ENCODE measurements at places on chromosomes 3 and 15.

DNA sequence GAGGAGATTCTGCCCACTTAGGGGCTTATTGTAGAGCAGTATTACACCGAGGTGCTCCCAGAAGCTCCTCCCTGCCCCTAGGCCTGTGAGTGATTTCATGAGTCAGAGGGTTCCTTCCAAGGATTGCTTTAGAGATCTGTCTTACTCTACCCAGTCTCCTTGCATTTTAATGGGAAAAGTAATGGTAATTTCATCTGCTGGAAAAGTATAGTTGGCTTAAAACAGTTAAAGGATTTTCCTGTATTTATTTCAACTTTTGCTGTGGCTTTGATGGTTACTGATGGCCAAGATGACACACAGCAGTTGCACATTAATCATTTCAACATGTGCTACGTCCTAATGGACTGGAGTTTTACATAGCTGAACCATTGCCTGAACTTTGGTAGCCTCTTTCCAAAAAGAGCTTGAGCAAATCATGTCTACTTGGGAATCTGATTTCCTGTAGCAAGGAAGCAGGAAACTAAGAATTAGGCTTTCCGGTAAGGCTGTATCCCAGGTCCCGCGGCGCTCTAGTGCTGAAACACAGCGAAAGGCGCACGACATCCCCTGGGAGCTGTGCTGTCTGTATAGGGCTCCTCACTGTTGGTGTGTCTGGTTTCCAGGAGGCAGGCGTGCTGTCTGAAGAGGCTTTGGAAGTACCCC lies 9.2 kb upstream of the PGPEP1L start:
- no peak for DNase-seq

- DNase-seq, result no peak
Measured at GRCh38 chr3:113873814-113874526, 35.4 kb downstream of the GRAMD1C start.

GRCh38 chr15:62240121-62241096 lies 75.3 kb upstream of the C2CD4B start:
- no peak for DNase-seq

DNA sequence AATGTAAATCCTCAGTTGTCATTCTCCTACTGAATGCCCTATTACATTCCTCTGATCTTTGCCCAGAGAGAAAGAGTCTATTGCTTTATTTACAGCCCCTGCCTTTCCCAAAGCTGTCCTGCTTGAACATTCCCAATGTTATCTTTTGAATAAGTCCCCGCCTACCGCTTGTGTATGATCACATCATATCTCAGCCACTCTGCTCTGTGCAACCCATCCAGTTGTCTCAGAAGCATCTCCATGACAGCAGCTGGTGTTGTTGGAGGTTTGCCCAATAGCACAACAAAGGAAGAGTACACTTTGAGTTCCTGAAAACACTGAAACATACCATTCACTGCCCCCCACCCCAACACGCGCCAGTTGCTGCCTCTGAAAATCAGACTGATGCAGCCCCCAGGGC lies 22.0 kb upstream of the FAM3D start:
- no peak for DNase-seq

- DNase-seq, result no peak
Measured at GRCh38 chr3:189353988-189354889, 182.5 kb downstream of the TPRG1 start.

DNA sequence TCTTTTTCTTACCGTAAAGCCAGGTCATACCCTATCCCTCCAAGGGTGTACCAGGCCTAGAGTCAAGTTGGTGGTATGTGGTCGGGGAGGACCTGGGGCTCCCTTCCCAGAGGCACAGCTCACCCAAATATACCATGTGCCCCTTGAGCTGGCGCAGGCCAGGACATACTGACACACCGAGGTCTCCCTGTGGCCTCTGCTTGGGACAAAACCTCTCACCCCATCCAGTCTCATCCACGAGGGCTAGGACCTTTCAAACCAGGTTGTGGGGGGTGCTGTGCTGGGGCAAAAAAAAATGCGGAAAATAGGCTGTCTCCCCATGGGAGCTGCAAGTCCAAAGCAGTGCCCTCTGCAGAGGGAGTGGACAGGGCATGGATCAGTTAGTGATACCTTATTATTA lies 22.8 kb downstream of the PTH1R start:
- no peak for DNase-seq

DNA sequence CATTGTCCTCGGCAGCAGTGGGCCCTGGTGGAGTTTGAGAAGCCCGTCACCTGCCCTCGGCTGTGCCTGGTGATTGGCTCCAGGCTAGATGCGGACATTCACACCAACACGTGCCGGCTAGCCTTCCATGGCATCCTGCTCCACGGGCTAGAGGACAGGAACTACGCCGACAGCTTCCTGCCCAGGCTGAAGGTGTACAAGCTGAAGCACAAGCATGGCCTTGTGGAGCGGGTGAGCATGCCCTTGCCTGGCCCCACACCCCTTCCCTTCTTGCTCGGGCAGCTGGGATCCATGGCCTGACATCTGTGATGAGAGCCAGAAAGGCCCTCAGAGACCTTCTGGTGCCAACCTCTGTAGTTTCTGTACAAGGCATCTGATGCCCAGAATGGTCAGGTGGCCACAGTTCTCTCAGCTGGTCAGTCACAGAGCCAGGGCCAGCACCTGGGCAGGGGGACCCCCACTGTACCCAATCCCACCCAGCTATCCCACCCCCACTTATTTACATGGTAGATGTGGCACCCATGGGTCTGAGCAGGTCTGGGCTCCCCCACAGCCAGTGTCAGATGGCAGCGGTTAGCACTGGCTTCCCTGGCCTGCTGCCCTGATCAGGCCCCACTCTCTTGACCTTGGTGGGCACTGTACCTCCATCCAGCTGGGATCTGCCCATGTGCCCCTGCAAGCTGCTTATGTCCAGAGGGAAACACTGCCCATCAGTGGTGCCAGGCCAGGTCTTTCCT lies 124.9 kb downstream of the DNAJB8 start:
- DNase-seq, result no peak

DNA sequence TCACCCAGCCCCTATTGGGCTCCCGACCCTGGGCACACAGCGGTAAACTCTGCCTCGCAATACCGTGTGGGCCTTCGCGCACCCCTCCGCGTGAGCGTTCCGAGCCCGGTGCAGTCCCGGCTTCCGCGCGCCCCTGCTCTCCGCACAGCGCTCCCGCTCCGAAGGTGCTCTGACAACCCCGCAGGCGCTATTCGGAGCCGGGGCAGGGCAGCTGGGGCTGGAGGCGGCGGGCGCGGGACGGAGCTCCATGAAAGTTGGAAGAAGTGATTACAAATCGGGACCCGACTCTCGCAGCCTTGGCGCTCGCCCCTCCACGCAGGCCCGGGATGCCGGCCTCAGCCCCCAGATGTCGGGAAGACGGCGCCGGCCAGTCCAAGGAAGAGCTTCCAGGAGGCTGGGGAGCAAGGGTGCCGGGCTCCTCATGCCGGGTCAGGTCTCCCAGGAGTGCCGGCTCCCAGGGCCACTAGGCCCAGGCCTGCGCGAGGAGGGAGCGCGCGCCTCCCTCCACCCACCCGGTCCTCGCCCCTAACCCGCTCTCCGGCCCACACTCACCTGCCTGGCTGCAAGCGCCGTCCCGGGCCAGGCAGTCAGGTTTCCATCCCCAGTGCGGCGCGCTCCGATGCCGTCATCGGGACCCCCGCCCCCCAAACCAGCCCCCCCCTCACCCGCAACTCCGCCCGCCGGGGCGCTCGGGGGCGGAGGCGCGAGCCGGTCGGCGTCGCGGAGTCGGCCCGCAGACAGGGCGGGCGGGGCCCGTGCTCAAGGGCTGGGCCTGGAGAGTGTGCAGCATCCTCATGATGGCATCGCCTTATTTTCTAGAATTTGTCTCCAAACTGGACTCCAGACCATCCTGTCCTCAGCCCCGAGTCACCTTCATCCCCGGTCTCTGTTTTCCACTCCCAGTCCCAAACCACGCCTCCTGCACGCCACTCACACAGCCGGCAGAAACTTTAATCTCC lies at the start of gene KIF7:
KIF7 (minus strand) TSS at position 621 of the 959 bp plus-strand sequence. CDS start 2,537 bp downstream, outside the sequence.
- DNase-seq, result no peak

- no peak for DNase-seq
Measured at GRCh38 chr15:51909584-51909983, 62.0 kb downstream of the LEO1 start.

DNA sequence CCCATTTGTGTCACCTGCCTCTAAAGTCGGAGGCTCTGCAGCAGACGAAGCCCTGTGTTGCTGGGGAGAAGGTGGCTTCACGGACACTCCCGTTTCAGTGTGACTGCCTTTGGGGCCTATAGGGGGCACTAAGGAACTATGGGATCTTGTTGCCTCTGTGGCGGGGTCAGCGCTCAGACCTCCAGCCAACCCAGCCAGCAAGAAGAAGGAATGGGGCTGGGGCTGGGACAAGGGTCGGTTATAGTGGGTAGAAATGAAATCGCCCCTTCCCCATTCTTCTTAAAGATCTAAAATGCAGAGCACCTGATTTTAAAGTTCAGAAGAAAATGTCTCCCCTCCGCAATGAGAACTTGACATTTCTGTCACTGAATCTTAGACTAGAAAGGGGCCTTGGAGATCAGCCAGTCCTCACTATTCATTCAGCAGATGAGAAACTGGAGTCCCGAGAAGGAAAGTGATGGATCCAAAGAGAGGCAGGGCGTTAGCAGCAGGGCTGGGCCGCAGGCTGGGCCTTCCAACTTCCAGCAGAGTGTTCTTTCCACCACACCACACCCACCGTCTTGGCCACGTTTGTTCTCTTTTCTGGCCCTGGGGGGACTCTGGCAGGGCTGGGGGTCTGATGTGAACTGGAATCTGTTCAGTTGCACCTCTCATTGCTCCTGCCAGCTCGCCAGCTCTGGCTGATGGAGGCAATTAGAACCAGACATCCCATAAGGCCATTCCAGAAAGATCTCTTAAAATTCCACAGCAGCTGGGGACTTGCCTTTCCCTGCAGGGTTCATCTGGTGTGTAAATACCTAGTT lies 195.4 kb downstream of the OPA1 start:
- DNase-seq, result no peak

DNA sequence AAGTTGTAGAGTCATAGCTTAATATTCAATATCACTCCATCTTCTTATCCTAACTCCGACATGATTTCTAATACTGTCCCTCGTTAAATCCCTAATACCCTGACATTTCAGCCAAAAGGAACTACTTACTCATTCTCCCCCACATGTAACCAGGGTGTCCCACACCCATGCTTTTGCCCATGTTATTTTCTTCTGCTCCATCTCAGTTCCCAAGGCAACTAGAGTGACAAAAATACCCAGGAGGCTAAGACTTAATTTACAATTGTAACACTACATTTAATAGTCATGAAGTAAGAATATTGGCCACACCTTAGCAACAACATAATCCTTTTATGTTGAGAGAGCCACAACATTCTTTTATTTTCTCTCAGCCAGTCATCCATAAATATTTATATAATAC lies 248.5 kb upstream of the TGFBR2 start:
- no peak for DNase-seq

DNA sequence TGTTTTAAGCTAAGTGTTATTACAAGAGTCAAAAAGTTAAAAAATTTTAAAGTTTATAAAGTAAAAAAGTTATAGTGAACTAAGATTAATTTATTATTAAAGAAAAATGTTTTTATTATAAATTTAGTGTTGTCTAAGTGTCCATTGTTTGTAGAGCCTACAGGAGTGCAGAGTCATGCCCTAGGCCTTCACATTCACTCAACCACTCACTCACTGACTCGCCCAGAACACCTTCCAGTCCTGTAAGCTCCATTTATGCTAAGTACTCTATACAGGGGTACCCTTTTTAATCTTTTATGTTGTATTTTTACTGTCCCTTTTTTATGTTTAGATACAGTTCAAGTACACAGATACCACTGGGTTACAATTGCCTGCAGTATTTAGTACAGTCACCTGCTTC lies 37.2 kb downstream of the EEFSEC start:
- no peak for DNase-seq

GRCh38 chr15:57923750-57924149 lies 141.8 kb downstream of the ALDH1A2 start:
- no peak for DNase-seq

DNA sequence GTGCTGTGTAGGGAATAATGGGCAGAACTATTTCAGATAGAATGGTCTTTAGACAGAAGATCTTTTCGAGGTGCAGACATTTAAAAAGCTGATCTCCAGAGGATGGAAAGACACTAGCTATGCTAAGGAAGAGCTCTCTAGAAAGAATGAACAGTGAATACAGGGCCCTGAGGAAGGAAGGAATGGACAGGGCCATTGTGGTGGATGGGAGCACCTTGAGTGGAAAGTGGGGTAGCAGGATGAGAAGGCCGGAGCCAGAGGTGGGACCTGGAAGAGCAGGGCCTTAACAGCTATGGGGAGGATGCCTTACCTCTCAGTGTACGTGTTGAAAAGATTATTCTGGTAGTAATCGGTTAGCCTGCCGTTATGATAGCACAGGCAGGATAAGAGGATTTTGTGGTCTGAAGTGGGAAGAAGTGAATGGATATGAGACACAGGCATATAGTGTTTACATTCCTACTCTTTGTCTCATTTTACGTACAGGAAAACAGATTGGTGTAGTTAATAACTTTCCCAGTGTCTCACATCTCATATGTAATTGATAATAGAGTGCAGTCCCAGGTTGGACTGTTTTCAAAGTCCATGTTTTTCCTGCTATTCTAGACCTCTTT lies 172.4 kb downstream of the KLHL25 start:
- DNase-seq, result no peak

- DNase-seq, result peak; percentile 54
Measured at GRCh38 chr15:71743861-71744382, 66.4 kb upstream of the NR2E3 start.

DNA sequence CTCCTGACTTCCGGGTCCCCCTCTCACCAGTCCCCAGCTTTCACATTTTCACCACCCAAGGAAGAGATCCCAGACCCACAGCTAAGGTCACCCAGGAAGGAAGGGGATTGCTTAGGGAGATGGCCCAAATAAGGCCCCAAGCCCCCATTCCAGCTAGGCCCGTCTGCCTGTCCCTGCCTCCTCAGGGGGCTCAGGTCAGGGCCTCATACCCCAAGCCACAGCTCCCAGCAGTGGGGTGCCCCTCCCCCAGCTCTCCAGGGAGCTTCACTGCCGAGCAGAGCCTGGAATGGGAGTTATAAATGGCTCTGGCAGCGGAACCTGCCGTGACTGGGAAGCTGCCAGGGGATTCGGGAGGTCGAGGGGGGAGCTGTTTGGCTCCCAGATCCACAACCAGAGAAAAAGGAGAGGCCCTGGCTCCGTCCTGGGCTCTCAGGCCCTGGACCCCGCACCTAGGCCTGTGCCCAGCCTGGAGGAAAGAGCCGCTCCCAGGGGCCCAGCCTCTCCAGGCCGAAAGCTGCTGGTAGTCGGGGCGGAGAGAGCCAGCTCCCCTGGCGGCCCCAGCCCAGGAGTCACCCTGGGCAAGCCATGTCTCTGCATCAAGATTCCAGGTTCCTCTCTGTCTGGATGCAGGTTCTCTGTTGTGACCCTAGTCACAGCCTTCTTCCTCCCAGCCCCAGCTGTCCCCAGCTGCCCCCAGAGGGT lies 550 bp downstream of the CCDC9B start:
- no peak for DNase-seq
